ENCODE measurements at places on chromosomes 3 and 15. TPM values are rescaled to one million over a fixed set of nuclear protein-coding genes. Genes with fewer than 3 reads are reported as not detected.

DNA sequence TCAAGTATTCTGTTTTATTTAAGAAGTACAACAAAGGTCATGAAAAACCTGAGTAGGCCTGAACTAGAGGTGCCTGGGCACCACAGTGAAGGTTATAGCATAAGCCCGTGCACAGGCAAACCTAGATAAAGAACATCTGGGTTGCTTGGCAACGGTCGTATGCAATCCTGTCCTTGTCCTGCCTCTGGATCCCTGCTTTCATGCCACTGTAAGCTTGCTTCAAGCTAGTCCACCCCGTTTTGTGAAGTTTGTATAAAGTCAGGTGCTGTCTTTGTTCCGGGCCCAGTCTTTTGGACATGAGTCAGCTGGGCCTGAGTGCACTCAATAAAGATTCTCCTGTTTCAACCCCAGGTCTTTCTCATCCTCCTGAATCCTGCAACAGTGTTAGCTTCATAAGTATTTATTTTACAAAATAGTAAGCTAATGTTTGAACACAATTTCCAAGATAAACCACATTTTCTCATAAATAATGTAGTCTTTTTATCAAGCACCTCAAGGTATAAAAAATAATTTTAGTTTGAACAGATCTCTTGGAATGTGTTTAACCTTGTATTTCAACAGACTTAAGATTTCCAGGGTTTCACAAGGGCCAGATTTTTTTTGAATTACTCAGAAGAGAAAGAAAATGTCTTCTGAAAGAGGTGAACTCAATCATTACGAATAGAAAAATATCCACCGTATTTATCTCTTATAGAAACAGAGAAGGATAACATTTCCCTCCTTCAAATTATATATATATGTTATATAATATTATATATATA lies 14.3 kb upstream of the SLC9C1 start:
- DNase-seq, result no peak

The CCR5 gene
- not detected for total RNA-seq

DNA sequence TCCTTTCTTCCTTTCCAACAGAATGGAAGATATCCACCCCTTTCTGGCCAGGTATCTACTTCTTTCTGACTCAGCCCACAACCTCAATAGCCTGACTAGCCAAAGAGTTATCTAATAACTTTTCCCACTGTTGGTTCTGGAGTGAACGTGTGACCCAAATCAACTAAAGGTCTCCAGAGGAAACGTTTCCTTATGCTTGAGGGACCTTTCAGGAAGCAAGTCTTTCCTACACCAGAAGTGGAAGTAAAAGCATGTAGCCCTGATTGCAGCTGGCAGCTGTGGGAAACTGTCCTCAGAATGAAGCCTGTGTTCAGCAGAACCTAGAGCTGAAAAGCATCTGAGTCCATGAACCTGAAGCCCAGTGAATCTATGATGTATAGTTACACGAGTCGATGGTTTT lies 34.7 kb upstream of the PHLDB2 start:
- DNase-seq, result no peak

GRCh38 chr15:79282371-79283251 lies at the start of gene ANKRD34C:
Gene ANKRD34C (plus strand): TSS chr15:79282722. CDS start chr15:79293285, 10,563 bp downstream.
- peak; percentile 74 for DNase-seq

The GPR149 gene
- total RNA-seq, result not detected

The MLF1 gene
- 19.8 TPM for total RNA-seq

DNA sequence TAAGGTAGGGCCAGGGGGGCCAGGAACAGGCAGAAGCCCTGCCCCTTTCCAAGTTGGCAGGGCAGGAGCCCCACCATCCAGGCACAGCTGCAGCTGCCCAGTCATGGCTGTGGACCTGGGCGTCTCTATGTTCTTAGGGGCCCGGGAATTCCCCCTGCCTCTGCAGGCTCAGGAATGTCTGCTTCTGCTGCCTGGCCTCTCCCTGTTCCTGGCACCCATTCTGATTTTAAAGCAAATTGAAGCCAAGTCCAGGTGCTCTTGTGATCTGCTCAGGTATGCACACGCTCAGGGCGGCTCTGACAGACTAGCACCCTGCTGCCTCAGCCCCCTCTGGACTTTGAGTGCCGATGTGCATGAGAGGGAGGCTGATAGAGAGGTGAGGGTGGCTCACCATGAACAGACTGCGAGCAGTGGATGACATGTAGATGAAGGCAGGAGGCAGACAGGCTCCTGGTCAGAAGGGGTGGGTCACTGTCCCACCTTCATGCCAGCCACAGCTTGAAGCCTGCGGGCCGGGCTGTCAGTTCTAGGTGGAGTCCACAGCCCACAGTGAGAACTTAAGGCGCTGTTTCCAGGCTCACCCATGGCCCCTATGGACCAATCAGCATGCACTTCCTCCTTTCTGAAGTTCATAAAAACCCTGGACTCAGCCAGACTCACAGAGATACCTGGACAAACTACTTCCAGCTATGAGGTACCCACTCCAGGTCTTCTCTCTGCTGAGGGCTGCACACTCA lies 747.8 kb upstream of the GBE1 start:
- no peak for DNase-seq

The ZDHHC23 gene
- 6.4 TPM for total RNA-seq

All from H7 (cell line).